ENCODE measurements at places on chromosomes 12 and 14. TPM values are rescaled to one million over a fixed set of nuclear protein-coding genes. Genes with fewer than 3 reads are reported as not detected.

The FICD gene
- total RNA-seq, result 5.5 TPM

The KCNC2 gene
- total RNA-seq, result not detected

DNA sequence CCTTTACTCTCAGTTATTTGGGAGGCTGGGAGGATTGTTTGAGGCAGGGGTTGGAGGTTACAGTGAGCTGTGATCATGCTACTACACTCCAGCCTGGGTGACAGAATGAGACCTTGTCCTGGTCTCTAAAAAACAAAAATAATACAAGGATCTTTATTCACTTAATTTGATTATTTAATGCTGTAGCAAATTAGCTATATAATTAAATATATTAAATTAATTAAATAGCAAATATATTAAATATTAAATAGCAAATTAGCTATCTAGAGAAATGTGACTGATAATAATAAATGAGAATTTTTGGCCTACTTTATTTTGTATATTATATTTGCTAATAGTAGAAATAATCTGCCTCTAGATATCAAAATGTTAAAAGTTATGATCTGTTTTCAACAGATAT lies 298.8 kb upstream of the NAV3 start:
- no peak overlapping the region for H3K27ac ChIP-seq
- no peaks in the 10 kb centered on the region for H3K36me3 ChIP-seq
- no peak overlapping the region for H3K4me3 ChIP-seq
- H3K27me3 ChIP-seq, result no peaks in the 10 kb centered on the region

GRCh38 chr14:89325299-89325883 lies 91.6 kb downstream of the FOXN3 start:
- H3K36me3 ChIP-seq, result peaks cover 23% of the 10 kb centered on the region
- H3K4me3 ChIP-seq, result peak overlapping the region; percentile 43
- H3K27me3 ChIP-seq, result no peaks in the 10 kb centered on the region
- no peak for DNase-seq
- H3K4me1 ChIP-seq, result peaks cover 4% of the 10 kb centered on the region
- no peak overlapping the region for H3K27ac ChIP-seq

GRCh38 chr12:2046957-2047356 lies 5.8 kb upstream of the CACNA1C start:
- H3K36me3 ChIP-seq, result no peaks in the 10 kb centered on the region
- H3K4me3 ChIP-seq, result no peak overlapping the region
- peaks cover 10% of the 10 kb centered on the region for H3K4me1 ChIP-seq
- DNase-seq, result no peak
- no peak overlapping the region for H3K27ac ChIP-seq
- peaks cover 8% of the 10 kb centered on the region for H3K27me3 ChIP-seq

Data from endothelial cell (in vitro differentiated cells).